ENCODE measurements at places on chromosomes 4 and X. TPM values are rescaled to one million over a fixed set of nuclear protein-coding genes. Genes with fewer than 3 reads are reported as not detected.

UGT2B15 gene
- total RNA-seq: 0.26 TPM

AWAT2 gene
- not detected for total RNA-seq

DNA sequence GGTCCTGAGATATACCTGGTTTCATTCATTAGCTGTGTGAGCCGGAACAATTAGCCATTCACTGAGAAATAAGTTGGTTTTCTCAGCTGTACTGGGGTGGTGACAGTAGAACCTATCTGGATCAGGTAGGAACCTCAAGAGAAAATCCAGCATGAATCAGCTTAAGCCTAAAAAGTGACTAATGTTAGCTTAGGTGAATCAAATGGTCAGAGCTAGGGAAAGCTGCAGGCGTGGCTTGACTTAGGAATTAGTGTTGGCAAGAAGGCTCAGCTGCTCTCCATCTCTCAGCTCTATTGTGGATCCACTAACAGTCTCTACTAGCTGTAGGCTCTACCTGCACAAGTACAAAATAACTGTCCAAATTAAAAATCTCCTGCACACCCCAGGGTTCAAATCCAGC is 1025.5 kb downstream of the RAB28 start:
- DNase-seq: no peak

GRCh38 chr4:143397335-143397734 is 60.7 kb downstream of the GAB1 start:
- no peak for DNase-seq

DNA sequence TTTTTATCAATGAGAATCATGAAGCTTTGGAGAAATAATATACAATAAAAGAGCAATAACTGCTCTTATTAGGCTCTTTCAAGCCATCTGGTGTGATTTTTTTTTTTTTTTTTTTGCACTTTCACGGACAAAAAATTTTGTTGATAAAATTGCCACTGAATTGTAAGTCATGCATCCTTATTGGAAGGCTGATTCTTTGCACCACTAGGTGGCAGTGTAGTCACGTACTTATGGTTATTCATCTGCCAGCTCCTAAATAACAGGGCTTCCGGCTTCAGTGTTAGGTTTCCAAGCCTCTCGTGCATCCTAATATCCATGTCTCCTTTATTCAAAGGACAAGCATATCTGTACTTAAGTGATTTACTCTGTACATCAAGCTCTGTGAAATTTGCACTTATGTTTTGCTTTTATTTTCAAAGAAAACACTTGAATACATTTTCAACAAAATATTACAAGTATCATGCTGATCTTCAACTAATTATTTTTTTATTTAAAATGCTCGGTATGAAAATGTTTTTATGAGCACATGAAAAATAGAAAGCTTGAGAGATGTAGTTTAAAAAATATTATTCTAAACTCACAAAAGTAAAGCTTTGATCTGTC is 1578.3 kb upstream of the TENM3 start:
- DNase-seq: peak; percentile 71

DNA sequence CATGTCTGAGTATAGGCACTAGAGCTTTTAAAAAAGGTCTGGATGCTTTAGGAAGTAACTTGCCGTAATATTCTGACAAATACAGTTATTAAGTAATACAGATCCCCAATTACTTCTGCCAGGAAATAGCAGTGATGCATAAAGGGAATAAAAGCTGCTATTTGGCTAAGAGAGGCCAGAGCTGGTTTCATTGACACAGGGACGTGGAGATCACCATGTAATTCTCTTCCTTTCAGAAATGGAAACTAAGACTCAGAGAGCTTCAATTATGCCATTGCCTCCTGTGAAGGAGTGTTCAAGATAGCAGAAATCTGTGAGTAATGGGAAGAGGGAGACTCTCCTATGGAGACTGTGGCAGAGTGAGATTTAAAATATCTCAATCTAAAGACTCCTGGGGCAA is 238.1 kb downstream of the SLITRK2 start:
- DNase-seq: no peak

- no peak for DNase-seq
These were observed 296.3 kb downstream of the GALNTL6 start for GRCh38 chr4:172109466-172109865.

GRCh38 chrX:130174045-130174704 is 2.4 kb downstream of the RAB33A start:
- no peak for DNase-seq
